ENCODE measurements at places on chromosomes 7 and 10.

GRCh38 chr7:136213012-136213411 lies 235.9 kb upstream of the MTPN start:
- no peak for DNase-seq

DNA sequence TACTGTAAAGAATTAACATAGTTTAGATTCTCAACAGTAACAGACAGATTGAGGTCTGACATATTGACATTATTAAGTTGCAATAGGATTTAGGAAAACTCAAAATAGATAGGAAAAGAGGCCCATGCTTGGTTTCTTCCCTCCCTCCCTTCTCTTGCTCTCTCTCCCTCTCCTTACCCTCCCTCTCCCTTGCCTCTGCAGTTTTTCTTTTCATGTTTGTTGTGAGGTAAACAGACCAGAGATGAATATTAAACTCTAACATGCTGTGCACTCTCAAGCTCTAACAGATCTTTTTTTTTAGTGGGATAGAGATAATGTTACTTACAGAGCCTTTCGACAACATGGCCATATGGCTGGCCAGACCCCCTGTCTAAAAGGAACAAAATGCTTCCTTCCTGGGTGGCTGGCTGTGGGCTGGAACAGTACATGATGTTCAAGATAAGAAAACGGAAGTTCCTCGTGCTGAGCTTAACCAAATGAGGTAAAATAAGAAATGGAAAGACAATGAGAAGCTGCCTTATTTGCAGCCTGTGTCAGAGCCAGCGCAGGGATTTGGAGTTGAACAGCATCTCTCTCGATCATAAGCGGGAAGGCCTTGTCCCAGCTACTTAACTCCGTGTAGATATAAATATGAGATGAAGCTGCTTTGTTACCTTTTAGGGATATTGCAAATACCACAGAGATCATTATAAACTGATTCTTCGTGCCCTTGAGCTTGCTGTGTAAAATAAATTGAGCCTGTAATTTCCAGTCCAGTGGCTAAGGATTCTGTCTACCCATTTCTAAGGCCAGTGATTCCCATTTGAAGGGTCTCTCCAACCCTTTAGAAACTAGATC lies 391.9 kb upstream of the NPVF start:
- no peak for DNase-seq

- DNase-seq: no peak
These were observed 64.7 kb downstream of the PIK3AP1 start for GRCh38 chr10:96655461-96656197.

GRCh38 chr10:36114913-36115312 lies 472.8 kb upstream of the FZD8 start:
- DNase-seq: no peak

GRCh38 chr7:110386913-110387312 lies 704.0 kb upstream of the LRRN3 start:
- no peak for DNase-seq

GRCh38 chr10:58780476-58780875 lies 267.8 kb downstream of the BICC1 start:
- DNase-seq: no peak

- DNase-seq: no peak
These were observed 28.9 kb downstream of the ADAP1 start for GRCh38 chr7:925601-926000.

- no peak for DNase-seq
These were observed 5.6 kb downstream of the DAGLB start for GRCh38 chr7:6442114-6442513.

Data from NCI-H1092 (cell line).